Hepatocyte (in vitro differentiated cells): ENCODE measurements at places on chromosomes 4 and X. TPM values are rescaled to one million over a fixed set of nuclear protein-coding genes. Genes with fewer than 3 reads are reported as not detected.

GRCh38 chr4:10629394-10629793 is 55.2 kb downstream of the CLNK start:
- DNase-seq: no peak

DNA sequence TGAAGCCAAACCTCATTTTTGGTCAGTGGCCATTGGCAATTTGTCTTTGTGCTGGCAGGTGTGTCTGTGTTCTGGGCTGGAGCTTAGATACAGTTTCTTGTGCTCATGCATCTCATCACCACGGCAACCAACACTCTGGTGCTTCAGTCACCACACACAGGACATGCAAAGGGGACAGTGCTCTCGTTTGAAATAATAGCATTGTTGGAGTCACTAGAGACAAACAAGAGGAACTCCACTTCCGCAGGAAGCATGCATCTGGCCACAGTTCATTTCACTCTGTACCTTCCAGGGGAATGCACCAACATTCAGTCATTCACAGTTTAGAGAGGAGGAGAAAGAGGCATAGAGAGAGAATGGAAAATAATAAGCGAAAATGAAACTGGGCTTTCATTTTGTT is 267.4 kb downstream of the ANK2 start:
- no peak for DNase-seq

- no peak for DNase-seq
Observed at GRCh38 chrX:46588263-46588662, 14.7 kb downstream of the CHST7 start.

DNA sequence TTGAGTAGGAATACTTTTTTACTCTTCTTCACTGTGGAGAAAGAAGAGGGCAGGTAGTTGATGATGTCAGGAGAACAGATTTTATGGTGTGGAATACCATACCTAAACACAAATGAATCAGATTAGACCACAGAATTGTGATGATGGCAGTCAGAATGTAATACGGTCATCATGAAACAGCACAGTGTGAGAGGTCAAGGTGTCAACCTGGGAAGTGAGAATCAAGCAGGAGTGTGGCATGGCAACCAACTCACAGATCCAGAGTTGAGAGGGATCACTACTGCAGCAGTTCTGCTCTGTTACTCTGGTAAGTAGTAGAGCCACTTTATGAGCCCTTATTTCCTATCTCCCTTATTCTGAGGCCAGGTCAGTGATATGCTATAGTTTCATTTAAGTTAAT is 27.7 kb downstream of the METTL14 start:
- DNase-seq: no peak

- no peak for DNase-seq
Observed at GRCh38 chrX:45748369-45748774, 547.7 kb upstream of the DIPK2B start.

GRCh38 chr4:176377780-176378179 is 58.0 kb downstream of the SPCS3 start:
- peak; percentile 11 for DNase-seq

DNA sequence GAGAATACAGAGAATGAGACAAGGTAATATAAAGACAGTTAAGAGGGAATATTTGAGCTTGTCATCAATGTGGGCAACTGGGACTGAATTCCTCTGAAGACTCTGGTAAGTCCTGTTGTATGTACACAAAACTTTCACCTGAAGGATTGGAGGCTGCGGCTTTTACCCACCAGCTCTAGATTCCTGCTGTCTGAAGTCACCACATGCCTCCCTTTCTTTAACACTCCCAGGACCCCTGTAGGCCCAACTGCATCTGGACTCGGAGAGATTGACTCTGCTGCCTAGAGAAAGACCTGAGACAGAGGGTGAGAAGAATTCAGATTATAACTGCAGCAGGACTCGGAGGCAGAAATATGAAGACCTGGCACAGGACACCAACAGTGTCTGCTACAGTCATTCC is 1048.0 kb downstream of the PDHA2 start:
- DNase-seq: no peak

- DNase-seq: no peak
Observed at GRCh38 chr4:26558166-26558895, 25.6 kb upstream of the TBC1D19 start.

DNA sequence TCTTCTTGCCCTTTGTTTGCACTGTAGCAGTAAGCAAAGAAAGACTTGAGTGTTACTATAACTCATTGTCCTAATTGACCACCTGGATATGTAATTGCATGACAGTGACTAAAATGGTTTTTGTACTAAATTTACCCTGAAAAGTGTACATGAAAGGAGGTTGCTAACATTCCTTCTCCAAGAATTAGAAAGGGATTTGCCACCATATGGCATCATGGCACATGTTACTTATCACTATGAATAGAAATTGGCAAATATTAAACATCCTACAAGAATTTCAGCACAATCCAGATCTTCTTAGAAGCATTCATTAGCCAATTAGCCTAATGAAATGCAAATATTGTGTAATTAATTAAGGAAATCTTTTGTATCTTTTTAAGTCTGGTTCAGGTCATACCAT is 834.2 kb downstream of the STPG2 start:
- DNase-seq: no peak

DNA sequence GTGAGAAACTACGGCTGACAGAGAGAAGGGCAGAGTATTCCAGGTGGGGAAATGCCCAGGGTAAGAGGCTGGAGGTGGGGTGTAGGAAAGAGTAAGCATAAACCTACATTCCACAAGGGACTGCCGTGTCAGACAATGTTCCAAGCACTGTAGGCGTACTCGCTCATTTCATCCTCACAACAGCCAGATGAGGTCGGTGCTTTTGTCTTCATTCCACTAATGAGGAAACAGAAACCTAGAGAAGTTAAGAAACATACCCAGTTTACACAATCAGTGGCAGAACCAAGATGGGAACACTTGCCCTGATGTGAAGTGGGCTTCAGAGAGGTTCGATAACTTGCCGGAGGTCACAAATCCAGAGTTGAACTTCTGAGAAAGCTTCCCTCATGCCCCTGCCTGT is 4.6 kb downstream of the SASH3 start:
- DNase-seq: no peak

GRCh38 chr4:155592938-155593297 is 73.7 kb upstream of the GUCY1A1 start:
- DNase-seq: no peak

GRCh38 chr4:185813133-185813532 is 1.1 kb upstream of the SORBS2 start:
- no peak for DNase-seq

- DNase-seq: no peak
Observed at GRCh38 chrX:20507901-20508620, 241.4 kb upstream of the RPS6KA3 start.

DNA sequence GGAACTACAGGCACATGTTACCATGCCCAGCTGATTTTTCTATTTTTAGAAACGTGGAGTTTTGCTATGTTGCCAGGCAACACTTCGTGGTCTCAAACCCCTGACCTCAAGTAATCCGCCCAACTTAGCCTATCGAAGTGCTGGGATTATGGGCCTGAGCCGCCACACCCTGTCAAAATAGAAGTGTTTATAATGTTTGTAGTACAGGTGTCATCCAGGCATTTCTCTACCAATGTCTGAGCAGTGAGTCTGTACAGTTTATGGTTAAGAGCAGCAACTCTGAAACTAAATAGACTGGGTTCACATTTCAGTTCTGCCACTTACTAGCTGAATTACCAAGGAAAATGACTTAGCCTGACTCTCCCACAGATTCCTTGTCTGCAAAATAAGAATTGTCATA is 460.4 kb upstream of the GALNT7 start:
- peak; percentile 15 for DNase-seq

GRCh38 chr4:151247395-151247794 is 29.6 kb upstream of the PRSS48 start:
- DNase-seq: no peak

DNA sequence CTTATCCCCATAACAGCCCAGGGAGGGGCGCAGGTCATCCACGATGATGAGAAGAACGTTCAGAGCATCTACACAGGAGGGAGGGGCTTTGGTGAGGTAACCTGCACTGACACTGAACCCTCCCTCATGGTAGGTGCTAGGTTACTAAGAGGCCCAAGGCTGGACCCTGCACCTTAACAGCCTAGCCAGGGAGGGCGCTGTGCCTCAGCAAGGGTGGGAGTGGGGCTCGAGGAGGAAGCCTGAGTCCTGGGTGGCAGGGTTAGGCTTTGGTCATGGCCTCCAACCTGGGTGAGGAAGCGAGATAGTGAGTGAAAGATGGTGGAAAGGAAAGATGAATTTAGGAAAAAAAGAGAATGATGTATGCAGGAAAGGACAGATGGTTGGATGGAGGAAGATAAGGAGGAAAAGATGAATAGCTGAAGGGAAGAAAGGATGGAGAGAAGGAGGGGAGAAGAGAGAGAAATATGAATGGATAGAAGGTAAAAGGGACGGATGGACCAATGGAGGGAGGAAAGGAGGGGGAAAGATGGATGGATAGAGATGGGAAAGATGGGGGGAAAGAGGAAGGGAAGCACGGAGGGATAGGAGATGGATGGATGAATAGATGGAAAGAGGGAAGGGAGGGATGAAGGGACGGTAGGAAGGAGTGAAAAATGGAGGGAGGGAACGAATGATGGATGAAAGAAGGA is 736 bp downstream of the IDS start:
- DNase-seq: peak; percentile 41

- no peak for DNase-seq
Observed at GRCh38 chrX:47587091-47587891, 5.1 kb downstream of the TIMP1 start.

GRCh38 chrX:71420686-71421085 is 54.5 kb downstream of the TAF1 start:
- peak; percentile 2 for DNase-seq

- no peak for DNase-seq
Observed at GRCh38 chr4:81546777-81547176, 75.1 kb upstream of the RASGEF1B start.

DNA sequence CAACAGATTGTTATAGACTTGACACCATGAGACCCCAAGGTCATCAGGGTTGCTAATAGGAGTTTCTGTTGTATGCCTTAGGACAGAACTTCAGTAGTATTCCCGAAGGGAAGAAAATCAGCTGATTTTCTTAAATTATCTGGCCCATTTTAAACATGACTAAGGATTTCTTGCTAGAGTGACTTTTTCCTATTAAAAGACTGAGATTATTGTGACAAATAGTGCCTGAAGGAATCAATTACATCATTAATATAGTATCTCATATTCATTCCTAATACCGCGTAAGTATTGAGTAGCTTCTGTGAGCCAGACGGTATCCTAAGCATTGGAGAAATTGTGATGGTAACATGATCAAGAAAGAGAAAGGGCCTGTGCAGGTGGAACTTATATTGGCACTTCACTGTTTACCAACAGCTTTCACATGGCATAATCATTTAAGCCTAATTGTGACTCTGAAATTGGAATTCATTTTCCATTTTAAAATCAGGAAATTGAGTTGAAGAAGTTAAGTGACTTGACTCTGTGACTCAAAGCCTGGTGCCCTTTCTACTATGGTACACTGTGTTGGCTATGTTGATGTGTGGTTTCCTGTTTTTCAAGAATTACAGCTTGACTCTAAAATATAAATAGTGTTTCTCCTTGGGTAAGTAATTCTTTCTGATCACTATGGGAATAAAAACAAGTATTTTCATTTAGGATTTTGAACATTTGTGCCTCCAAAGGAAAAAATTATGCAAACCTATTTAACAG is 4.1 kb downstream of the AFF1 start:
- DNase-seq: no peak

- DNase-seq: no peak
Observed at GRCh38 chr4:15870921-15871664, 67.4 kb downstream of the FGFBP1 start.

- peak; percentile 67 for DNase-seq
Observed at GRCh38 chr4:52864793-52865192, 2.7 kb downstream of the RASL11B start.

DNA sequence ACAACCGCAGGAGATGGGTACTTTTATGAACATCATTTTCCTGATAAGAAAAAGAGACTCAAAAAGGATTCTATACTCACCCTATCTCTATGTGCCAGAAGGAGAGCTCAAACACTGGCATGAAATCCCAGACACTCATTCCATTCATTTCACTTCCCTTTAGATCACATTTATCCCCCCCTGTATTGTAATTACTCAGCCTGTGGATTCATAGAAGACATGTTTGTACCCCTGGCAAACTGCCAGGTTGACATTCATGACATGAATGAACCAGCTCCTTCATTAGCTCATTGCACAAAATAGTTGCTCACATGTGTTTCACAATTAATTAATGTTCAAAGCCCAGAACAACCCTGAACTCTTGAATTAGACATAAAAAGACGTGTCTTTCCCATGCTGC is 4.9 kb downstream of the SMR3A start:
- peak; percentile 6 for DNase-seq

GRCh38 chr4:4333265-4333706 is 43.2 kb downstream of the ZBTB49 start:
- peak; percentile 33 for DNase-seq

GRCh38 chr4:89784686-89785231 is 52.2 kb downstream of the SNCA start:
- no peak for DNase-seq

- no peak for DNase-seq
Observed at GRCh38 chr4:26717332-26717731, 133.4 kb downstream of the TBC1D19 start.

DNA sequence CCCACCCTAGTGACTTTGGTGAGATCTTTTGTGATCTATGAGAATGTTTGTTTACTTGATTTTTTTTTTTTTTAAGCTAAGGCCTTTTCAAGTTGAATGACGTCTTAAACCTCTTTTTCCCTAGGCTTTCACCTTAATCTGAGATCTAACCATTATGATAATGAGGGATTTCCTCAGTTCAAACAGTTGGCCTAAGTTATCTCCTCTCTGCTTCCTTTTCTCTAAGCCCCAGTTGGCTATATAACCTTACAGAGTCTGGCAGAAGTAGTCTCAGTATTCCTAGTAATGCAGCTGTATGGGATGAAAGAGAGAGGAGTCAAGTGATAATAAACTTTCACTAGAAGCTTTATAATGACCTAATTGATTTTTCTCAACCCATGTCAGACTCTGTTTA is 99.0 kb downstream of the STIM2 start:
- DNase-seq: no peak

GRCh38 chrX:9921407-9921806 is 45.8 kb upstream of the CLDN34 start:
- DNase-seq: no peak

DNA sequence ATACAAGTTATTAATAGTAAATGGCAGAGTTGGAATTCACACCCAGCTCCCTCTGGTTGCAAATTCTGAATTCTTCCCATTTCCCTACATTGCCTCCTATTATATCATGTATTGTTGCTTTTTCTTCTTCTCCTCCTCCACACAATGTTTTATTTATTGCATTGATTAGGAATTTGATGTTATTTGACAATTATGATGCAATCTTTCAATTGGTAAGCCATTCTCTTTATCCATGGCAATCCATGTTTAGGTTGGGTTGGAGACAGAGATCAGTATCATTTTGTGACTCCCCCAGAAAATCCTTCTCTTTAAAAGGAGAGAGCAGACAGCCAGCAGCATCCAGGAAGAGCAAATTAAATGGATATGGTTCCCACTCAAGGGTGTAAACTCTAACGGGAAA is 30.5 kb downstream of the TTC29 start:
- DNase-seq: no peak

The TMEM255A gene
- 0.68 and 2.2 TPM in 2 replicates for polyA plus RNA-seq

The STPG2 gene
- 0.94 and 0.98 TPM in 2 replicates for polyA plus RNA-seq

The GPR78 gene
- 0.28 and 0.57 TPM in 2 replicates for polyA plus RNA-seq

The FAM9A gene
- polyA plus RNA-seq: not detected in 2 replicates

The SHROOM4 gene
- 1.6 and 2.8 TPM in 2 replicates for polyA plus RNA-seq

The ARHGAP24 gene
- polyA plus RNA-seq: 19.5 and 22.9 TPM in 2 replicates

The TMEM150C gene
- 1.9 and 3.3 TPM in 2 replicates for polyA plus RNA-seq

The MAGEB17 gene
- 0.29 TPM in 1 of 2 replicates, not detected in the other for polyA plus RNA-seq

The PF4V1 gene
- polyA plus RNA-seq: not detected in 2 replicates

The P2RY8 gene
- polyA plus RNA-seq: 0.54 TPM in 1 of 2 replicates, not detected in the other

The CYSLTR1 gene
- 0.11 and 0.50 TPM in 2 replicates for polyA plus RNA-seq

The NXF2 gene
- not detected in 2 replicates for polyA plus RNA-seq

The GPAT3 gene
- polyA plus RNA-seq: 3.2 and 3.3 TPM in 2 replicates

The SHISA3 gene
- polyA plus RNA-seq: not detected in 2 replicates
